M059J (cell line): ENCODE measurements at places on chromosomes 3 and 15. TPM values are rescaled to one million over a fixed set of nuclear protein-coding genes. Genes with fewer than 3 reads are reported as not detected.

DNA sequence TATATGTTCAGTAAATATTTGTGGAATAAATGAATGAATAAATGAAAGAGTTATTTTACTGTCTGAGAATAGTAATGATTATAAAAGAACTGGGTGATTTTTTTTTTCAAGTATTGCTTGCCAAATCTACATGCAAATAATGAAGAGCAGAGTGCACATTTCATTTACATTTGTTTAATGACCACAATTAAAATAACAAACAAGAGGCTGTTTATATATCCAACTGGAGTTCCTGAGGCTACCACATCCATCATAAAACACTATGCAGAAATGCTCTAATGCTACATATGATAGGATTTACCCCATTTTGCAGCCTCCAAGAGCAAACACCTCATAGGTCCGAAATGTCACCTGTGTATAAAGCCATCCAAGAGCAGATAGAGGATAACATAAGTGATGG, 124.5 kb downstream of the ECT2 start:
- no peak for DNase-seq

GRCh38 chr3:141009496-141009895, 41.7 kb upstream of the SPSB4 start:
- no peak for DNase-seq

DNA sequence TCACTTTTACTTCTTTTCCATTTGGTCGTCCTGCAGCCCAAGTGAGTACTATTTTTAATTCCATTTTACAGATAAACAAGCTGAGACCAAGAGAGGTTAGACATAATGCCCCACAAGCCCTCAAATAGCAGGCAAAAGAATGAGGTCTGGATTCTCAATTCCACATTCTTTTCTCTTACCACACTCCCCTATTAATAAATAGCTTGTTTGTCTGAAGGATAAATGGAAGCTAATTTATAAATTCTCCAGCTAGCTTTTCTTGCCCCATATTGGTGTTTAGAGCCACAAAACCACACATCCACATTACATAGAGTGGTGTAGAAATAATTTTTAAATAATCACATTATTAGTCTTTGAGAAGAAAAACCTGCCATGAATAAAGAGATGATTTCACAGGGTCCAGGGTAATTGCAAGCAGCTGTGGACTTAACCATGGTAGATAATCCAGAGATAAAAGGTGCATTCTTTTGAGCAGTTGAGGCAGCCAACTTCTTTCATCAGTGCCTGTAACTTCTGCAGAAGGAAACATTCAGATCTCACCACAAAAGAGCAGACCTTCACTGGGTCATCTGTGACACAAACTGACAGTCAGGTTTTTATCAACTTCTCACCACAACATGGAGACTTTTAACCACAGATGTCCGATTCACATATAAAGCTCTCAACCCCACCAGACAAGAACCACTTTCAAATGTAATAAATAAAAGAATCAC, 313.4 kb upstream of the STT3B start:
- peak; percentile 19 for DNase-seq

DNA sequence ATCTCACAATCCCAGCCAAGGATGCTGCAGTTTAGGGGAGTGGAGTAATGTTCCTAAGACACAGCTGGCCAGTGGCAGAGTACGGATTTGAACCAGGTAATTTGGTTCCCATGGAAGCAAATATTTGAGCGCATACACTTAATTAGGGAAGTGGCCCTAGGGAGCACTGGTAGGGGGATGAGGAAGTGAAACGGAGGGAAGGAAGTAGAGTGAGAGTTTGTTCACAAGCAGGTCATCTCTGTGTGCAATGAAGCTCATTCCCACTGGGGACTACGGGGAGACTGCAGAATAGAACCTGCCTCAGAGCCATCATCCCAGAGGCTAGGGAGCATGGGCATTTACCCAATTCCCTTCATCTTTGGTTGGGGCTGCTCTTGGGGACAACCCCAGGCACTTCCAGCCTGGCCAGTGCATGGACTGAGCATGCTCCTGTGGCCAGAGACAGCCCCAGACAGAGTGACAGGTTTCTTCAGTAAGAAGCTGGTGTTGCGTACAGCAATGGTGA, 317.2 kb upstream of the PROK2 start:
- no peak for DNase-seq

Gene GUCA1C
- 0.39 TPM in 1 of 2 replicates, not detected in the other for total RNA-seq

Gene C3orf80
- total RNA-seq: 0.25 and 0.57 TPM in 2 replicates

Gene C3orf85
- total RNA-seq: not detected in 2 replicates

Gene TMEM207
- total RNA-seq: not detected in 2 replicates

Gene GOLGA6D
- not detected in 2 replicates for total RNA-seq

Gene TRPC1
- total RNA-seq: 23.9 and 25.2 TPM in 2 replicates

Gene GXYLT2
- total RNA-seq: 2.3 and 7.7 TPM in 2 replicates
